ENCODE measurements at places on chromosomes 3 and 15.

- DNase-seq: peak; percentile 17
Measured at GRCh38 chr15:74642734-74643664, 27.4 kb downstream of the CLK3 start.

DNA sequence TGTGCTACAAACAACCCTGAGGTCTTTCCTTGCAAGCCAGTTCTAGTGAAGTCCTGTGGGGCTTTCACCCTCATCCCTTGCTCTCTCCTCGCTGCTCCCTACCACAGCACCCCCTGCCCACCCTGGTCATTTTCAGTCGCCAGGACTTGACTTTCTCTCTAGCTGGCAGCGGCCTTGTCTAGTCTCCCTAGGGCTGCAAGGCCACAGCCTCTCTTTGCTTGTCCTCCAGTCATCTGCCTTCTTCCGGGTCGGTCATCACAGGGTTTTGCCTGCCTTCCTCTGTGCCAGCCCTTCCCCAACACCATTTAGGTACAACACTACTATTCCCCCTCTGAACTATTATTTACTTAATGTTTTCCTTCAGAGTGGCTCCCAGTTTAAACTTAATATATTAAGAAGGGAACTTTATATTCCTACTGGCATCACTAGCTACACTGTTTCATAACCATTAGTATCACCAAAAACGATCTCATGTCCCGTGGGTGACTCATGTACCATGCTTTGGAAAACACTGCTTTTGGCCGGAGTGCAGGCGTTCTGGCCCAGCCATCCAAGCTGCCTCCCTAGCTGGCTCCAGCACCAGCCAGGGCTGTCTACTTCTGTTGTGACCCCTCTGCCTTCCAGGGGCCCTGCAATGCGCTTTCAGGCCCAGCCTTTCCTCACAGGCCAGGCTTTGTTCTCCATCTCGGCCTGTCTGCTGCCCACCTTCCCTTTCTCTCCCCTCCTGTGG, 21.4 kb downstream of the FAH start:
- peak; percentile 72 for DNase-seq

DNA sequence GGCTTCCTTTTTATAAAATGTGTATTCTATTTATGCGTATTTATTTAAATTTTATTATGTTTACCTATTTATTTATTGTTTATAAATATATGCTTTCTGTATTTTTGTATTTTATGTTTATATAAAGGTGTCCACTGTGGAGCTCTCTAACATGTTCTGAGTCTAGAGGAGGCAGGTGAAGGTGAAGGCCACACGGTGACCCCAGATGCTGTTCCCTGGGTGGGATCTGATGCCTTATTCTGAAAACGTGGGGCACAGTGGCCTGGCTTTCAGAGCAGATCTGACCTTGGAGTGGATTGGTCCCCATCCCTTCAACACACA, 104.7 kb upstream of the SLC7A14 start:
- no peak for DNase-seq

DNA sequence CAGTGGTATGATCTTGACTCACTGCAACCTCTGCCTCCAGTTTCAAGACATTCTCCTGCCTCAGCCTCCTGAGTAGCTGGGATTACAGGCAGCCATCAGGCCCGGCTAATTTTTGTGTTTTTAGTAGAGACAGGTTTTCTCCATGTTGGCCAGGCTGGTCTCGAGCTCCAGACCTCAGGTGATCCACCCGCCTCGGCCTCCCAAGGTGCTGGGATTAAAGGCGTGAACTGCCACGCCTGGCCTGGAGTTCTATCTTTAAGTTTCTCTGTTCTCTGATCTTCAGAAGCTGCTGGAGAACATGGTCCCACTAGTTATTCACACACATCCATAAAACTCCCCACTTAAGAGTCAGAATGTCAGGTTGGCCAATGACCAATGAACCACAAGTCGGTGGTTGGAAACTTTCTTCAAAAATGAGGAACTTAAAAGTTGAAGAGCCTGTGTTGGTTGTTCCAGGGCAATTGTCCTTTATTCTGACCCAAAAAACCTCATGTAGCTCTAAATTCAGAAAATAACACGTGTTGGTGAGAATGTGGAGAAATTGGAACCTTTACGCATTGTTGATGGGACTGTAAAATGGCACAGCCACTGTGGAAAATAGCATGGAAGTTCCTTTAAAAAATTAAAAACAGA, 55.9 kb upstream of the PIK3CB start:
- no peak for DNase-seq
